ENCODE measurements at places on chromosomes 6 and 20.
A peak's percentile ranks its signal among the peaks of the same experiment; 100 is the strongest.

DNA sequence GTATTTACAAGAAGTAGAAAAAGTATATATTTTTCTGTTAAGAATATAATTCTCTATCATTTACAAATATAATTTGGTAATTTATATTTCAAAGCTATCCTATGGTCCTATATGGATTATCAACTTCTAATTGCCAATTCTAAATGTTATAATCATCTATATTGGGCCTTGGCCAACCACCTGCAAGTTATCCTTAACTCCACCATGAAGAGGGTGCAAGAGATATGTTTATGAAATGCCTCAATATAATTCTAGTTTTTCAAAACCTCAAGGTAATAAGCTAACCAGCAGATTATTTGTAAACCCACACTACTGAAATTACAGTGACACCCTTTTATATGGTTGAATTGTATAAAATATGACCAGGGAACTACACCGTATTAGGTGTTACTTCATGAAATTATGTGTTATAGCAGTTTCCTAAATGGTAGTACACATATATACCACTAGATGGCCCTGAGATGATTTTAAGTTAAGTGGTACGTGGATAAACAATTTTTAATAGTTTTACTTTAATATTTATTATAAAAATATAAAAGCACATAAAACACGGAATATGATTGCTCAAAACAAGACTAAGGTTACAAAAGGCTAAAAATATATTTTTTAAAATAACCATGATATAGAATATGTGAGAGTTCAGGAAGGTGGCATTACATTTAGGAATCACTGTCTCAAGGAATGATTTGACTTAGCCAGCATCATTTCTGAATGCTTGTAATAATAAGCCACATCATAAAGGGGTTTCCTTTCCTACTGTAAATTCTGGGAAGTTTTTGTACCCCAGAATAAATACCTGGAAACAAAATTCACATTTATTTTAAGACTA is 9.8 kb upstream of the PNISR start:
- peak; percentile 61 for DNase-seq

GRCh38 chr6:100704961-100705360 is 176.2 kb downstream of the ASCC3 start:
- DNase-seq: no peak

DNA sequence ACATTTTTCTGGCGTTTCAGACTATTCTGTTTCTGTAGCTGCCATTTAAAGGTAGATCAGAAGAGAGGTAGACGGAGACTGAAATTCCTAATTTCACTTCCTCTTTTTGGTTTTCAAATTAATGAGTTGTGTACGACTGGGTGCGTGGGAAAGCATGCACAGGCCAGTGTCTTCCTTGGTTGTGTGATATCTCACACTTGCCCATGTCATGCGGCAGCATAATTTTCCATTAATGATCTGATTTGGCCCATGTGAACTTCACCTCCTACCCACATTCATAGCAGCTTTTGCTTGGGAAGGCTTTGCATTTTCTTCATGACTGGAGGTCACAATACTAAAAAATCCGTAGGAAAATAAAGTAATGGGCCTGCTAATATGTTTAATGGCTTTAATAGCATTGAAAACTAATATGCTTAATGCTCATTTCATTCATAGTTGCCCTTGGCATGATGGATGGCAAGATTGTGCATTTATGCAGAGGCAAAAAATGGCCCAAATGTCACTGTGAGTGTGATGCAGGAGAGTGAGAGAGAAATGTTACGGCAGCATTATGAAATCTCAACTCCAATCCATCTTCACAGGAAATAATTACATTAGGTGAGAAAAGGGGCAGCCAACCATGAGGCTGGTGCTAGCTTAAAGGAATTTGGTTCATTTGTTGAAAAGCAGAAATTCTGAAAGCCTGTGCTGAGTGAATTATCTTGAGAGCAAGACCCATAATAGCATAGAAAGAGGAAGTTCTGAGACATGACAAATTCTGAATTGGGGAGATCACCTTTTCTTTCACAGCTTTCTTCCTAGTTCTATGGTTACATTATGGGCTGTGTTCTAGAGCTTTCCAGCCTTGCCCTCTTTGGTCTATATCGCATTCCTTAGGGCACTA is 69.0 kb upstream of the UST start:
- no peak for DNase-seq

DNA sequence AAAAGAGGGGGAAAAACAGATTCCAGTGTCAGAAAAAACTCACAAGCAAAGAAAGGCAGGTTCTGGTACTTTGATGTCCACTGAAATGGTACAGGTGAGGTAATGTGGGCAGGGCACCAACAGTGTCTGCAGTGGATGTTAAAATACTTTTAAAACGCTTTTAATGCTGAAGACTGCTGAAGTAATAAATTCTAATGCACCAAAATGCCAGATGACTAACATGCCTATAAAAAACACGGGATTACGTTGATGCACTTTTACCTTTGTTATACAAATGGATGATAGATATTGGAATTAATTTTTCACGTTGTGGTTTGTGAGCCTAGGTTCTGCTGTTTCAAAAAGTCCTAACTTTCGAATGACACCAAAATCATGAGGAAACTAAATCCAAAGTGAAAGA is 83.3 kb downstream of the TINAG start:
- DNase-seq: no peak

DNA sequence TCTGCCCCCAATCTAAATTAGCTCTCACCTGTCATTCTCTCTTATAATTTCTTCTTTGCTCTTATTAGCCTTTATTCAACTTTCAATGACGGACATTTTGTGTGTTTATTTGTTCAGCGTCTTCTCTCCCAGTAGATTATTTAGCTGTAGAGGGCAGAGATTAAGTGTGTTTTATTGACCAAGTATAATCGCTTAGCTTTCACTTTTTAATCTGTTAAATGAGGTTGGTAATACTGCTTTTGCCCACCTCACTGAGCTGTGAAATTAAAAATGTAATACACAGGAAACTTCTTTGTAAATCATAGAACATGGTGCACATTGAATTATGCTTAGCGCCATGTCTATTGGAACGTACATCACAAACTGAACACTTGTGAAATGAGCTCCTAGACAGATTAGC is 3.5 kb upstream of the CCN6 start:
- DNase-seq: no peak

DNA sequence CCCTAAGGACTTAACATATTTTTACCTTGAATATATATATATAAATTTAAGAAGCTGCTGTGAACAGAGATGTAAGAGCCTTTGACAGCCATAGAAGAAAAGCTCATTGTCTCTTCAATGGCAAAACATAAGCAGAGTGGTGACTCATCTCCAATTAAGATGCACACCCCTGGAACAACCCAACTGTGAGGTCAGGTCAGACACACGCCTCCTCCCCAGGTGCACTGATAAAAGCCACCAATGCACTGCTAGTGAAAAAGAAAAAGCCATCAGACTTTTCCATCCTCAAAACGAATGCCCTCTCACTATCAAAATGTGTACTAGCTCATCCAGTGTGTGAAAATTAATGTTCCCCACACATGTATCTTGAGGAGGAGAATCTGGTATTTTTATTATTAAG is 100.1 kb downstream of the SMLR1 start:
- DNase-seq: no peak

DNA sequence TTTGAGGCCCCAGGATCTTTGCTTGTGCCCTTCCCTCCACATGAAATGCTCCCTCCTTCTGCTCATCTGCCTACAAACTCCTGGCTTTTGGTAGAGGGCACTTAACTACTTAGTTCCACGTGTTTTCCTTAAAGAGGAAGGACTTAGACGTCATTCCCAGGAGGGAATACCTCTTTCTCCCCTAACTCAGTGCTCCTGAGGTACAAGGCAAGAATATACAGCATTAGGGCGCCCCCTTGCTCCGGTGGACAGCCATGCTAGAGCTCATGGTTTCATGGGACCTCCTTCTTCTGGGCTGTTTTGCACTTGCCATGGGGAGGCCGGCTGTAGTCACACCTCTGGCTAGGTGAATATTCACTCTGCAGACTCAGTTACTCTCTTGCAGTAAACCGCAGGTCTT is 93.8 kb upstream of the LY86 start:
- DNase-seq: peak; percentile 61

GRCh38 chr6:26328265-26328844 is 36.6 kb upstream of the BTN3A2 start:
- peak; percentile 64 for DNase-seq

- peak; percentile 16 for DNase-seq
Observed at GRCh38 chr6:148520109-148520841, 177.6 kb downstream of the SASH1 start.

DNA sequence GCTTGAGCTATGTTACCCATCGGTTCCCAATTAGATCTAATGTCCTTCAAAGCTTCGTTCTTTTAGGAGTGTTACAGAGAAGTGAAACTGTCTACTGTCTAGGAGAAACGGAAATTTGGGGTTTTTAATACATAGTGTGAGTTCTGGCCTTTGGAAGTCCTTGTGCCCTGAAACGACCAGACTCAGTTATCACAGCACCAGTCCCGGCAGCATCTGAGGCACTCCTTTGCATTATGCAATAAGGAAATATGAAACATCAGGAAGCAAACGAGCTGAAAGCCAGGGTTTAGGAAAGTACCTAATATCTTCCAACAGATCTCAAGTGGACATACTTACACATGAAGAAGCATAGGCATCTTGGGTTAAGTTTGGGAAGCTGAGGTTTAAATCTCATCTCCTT is 61.8 kb upstream of the ADGRF1 start:
- DNase-seq: no peak

DNA sequence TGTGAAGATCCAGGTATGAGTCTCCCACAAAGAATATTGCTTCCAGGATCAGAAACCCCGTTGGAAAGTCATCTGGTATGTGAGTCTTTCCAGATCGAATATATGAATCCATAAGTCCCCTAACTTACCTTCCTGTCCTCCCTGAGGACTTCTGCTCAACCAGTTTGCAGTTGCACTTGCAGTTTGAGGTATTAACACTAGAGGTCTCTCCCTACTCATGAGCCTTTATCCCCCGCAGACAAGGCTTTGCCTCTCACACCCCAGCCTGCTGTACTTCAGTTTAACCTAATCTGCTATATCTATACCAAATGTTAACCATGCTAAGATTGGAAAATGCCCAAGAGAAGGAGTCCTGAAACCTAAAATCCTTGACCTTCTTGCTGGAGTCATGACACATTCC is 135.3 kb upstream of the DEFB112 start:
- DNase-seq: no peak

- peak; percentile 59 for DNase-seq
Observed at GRCh38 chr20:1494436-1494835, 3.2 kb upstream of the SIRPB2 start.

DNA sequence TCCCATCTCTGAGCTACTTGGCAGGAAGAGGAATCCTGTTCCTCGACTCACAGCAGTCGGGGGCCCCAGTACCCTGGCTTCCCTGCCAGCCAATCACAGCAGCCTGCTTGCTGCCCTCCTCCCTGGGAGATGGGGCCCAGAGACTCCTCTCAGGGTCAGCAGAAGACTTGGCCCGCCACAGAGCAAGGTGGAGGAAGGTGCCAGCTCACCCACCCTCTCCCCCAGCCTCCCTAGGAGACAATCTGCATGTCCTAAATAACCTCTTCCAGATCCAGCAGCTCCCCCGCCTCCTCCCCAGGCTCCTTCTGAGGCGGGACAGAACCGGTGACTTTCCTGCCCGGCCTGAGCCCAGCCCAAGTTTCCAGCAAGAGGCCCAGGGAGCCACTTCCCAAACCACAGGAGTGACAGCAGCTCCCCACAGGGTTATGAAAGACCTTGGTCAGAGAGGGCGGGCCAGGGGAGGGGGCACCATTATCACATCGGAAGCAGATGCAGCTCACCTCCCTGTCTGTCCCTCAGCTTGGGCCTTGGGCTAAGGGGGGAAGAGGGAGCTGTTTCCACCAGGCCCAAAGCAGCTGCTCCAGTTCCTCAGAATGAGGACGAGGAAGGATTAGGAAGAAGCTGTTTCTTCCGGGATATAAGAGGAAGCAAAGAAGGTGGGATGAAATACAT is 2.3 kb downstream of the CCND3 start:
- DNase-seq: peak; percentile 91

GRCh38 chr20:35006531-35006971 is 50.9 kb downstream of the MYH7B start:
- DNase-seq: no peak

DNA sequence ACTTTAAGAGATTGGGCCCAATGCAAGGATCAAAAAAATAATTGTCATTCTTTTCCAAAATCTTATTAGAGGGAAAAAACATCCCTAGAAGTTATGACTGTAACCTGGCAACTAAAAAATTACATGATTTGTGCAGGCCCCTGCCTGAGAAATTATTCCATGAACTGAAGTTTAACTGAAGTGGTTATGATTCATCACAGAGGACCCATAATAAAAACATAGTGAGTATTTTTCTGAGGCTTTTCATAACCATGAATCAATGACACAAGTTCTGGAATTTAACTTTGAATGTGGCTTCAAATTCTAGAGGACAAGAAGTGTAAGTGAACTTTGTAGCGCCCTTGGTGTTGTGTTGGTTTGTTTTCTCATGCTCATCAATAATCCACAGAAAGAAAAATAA is 31.1 kb upstream of the CARMIL1 start:
- DNase-seq: no peak

- DNase-seq: no peak
Observed at GRCh38 chr6:2626401-2626800, 124.3 kb downstream of the MYLK4 start.
